ENCODE measurements at places on chromosomes 11 and 22. TPM values are rescaled to one million over a fixed set of nuclear protein-coding genes. Genes with fewer than 3 reads are reported as not detected.

DNA sequence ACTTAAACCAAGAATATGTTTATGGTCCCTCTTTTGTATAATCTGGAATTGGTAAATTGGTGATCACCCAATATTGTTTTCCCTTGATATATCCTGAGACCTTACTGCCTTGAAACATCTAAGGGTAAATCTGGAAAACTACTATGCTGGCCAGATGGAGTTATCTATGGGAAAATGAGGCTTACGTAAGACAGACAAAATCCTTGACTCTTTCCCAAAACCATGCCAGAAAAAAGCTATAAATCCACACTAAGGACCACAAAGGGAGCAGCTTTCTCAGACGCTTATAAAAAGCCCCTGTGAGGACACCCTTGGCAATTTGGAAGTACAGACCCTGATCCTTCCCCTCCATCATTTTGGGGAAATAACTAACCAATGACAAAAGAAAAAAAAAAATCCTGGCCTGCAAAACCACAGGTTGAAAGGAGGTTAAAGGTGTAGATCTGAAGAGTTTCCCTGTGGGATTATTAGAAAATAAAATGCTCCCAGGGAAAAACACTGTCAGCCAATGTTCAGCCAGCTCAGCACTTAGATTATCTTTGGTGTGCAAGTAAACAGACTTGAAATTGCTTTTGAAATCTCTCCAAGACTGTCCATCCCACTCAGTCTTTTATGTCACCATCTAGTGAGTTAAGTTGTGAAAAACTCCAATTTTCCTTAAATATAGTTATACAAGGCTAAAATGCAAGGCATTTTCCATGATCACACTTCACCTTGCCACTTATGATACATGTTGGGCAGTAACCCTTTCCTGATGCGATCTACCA, 6.6 kb upstream of the AMBRA1 start:
- DNase-seq = no peak

- no peak for DNase-seq
These were observed 1.4 kb downstream of the NUP98 start for GRCh38 chr11:3796002-3796311.

DNA sequence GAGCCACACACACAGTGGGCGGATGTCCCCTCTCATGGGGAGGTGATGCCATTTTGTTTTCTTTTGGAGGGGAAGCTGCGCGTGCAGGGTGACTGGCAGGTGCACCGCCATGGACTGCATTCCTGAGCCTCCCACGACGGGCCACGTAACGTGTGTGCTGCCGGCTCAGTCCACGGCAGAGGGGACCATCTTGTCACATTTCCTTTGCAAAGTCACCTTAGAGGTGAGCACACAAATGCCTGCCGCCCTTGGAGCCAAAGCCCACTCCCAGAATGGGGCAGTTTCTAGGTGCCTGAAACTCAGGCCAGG, 262.5 kb downstream of the CTTN start:
- DNase-seq = no peak

DNA sequence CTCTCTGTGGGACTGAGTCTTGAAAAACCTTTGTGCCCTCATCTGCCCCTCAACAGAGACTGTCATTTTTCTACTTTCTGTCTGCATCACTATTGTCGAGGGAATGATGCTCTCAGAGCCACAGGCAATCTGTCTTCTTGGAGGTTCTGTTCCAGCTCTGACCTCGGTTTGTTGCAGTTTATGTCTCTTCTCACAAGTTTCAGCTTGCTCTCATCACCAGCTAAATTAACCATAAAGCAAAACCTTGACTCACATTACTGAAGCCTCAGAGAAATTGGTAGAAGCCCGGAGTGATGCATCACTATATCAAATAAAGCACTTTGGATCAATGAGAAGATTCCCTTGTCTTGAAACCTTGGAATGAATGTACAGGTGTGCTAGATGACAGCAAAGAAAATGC, 60.6 kb upstream of the BLID start:
- no peak for DNase-seq

IL17REL gene
- total RNA-seq = not detected

DNA sequence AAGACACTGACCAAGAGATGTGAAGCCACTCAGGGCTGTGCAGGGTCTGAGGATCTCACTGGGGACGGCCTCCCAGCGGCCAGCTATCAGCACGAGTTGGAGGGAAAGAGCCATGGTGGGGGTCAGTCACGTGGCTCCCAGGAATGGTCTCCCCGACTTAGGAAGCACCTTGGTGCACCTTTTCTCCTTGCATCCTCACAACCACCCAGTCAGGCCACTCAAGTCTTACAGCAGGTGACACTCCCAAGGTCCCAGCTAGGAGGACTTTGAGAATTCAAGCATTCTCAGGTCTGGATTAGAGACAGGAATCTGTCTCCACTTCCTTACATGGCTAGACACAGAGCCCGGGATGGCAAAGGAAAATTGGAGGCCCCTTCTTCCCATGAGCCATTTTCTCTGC, 2.7 kb downstream of the RNASEH2C start:
- no peak for DNase-seq

GRCh38 chr11:59671471-59671870, 2.6 kb upstream of the PATL1 start:
- DNase-seq = no peak

- no peak for DNase-seq
These were observed 189.7 kb downstream of the GUCY1A2 start for GRCh38 chr11:106828576-106828975.

DNA sequence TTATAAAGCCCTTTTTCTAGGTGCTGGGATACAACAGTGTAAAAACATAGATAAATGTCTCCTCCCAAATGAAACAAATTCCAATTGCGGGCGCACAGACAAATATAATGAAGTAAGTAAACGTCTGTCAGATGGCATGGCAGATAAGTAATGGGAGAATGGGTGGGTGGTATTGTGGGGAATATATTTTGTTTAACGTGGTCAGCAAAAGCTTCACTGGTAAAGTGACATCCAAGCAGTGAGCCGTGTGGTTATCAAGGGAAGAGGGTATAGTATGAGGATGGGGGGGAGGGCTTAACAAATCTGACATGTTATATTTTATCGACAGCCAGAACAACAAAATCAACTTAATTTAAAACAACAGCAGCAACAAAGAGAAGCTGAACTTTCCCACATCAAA, 1.2 kb downstream of the SVIP start:
- no peak for DNase-seq

AIFM3 gene
- total RNA-seq = 3.9 TPM

DNA sequence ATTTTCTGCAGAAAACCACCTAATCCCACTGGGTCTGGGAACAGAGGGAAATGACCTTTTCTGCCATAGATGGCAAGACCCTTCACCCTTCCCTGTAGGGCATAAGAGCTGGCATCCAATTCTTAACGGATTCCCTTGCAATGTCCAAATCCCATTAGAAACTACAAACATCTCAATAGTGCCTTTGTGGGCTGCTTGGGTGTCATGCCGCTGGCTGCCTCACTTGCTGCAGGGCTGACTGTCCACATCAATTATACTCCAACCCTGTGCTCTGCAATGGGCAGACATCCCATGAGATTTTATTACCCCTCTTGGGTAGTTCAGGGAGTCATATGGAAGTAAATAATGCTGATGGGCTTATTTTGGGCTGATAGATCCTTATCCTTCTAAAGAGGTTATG, 7.3 kb downstream of the GRAP2 start:
- peak; percentile 81 for DNase-seq

DNA sequence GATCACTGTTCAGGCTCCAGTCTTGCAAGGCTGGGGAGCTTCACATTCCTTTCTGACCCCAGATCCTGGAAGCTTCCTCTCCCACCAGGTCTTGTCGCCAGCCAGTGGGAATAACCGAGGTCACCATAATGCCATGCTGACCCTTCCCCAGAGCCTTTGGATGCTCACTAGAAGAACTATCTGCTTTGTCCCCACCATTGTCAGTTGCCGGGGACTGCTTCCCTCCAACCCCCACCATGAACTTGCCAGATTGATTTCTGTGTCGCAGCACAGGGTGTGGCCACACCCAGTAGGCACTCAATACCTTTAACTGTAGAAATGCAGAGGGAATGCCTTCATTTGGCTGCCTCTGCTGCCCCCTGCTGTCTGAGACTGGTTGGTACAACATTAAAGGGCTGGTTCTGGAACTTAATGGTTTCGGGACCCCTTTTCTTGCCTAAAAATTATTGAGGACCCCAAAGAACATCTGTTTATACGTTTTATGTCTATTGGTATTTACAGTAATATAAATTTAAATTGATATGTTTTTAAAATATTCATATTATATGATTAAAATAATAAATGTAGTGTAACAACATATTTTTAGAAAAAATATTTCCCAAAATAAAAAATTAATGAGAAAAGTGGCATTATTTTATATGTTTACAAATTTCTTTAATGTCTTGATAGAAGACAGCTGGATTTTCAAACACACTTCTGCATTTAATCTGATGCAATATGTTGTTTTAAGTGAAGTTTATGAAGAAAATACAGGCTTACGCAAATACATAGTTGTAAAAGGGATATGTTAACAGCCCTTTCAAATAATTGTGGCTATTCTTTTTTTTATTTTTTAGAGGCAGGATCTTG, 6.7 kb upstream of the GDPD5 start:
- DNase-seq = peak; percentile 88

DNA sequence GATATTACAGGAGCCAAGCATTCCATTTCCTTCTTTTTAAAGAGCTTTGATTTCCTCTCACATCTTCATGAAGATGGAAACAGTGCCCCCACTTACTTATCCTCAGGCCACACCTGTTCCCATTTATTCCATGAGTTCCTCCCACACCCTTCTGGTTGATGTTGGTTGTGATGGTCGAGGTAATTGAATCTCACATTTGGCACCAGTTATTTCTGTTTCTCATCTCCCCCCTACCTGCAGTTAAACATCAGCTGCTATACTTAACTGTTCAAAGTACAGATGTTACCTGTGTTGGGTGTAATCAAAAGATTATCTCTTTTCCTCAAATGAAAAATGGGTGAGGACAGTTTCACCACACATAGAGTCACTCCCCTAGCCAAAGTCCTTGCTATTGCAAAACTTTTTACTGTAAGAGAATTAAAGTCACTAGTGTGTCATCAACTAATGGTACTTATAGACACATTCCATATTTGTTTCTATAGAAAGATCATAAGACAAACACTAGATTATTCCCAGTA, 1.9 kb downstream of the TMEM45B start:
- no peak for DNase-seq

- peak; percentile 19 for DNase-seq
These were observed 1.5 kb downstream of the UFD1 start for GRCh38 chr22:19477321-19478044.

LINC01488 gene
- total RNA-seq = 3.6 TPM

DNA sequence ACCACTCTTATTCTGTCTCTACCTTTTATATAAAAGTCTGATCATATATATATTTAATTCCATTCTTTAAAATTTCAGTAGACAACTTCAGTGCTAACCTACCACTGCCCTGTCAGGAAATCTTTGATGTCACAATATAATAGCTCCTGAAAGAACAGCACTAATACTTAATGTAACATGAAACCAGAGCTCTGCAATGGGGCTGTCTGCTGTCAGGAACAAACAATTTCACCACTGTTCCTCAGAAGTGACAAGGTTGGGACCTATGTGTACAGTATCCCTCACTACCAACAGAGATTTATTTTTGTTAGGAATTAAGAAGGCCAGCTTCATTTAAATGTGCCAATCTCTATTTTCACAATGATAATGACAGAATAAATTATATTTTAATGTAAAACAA, 165.5 kb upstream of the C11orf58 start:
- peak; percentile 68 for DNase-seq

- DNase-seq = peak; percentile 62
These were observed 128.3 kb downstream of the TEAD1 start for GRCh38 chr11:12802418-12803085.

DNA sequence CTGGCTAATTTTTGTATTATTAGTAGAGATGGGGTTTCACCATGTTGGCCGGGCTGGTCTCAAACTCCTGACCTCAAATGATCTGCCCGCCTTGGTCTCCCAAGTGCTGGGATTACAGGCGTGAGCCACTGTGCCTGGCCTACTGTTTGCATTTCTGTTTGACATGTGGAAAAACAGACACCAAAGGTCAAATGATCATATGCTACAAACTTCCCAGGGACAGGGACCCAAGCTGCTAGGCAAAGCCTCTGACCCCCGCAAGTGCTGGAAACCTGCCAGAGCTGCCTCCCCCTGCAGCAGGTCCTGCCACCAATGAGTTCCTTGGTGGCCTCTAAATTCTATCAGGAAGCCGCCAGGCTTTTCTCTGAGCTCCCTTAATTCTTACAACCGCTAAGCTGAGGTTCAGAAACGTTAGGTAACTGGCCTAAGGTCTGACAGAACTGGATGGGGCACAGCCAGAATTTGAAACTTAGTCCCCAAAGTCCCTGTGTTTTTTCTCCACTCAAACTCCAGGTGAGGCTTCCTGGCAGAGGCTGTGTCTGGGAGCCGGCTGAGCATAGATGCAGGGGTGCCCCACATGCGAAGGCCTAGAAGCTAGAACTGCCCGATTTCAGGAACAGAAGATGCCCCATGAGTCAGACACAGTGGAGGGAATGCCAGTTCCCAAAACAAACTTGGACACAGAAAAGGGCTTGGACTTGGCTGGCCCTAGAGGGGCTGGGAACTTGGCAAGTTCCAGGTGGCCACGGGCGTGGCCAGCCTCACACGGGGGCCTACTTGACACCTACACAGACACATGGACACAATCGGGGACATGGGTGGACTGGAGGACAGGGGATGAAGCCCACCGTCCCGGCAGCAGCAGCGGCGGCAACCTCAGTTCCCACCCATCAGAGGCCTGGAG, 7.4 kb downstream of the CSNK1E start:
- DNase-seq = no peak

DNA sequence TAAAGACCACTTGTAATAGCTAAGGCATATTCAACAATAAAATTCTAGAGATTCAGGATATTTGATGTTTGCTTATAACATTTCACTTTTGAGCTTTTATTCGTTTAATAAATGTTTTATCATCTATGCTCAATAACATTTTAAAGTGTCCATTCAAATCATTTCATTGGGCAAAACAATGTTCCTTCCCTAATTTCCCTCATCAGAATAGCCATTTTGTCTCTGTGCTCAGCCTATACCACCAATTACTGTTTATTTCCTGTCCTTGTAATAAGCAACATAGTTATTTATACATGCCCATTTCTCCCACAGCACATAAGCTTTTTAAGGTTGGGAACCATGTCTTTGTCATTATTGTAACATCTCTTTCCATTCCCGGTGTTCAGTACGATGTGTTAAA, 1.3 kb upstream of the SC5D start:
- DNase-seq = no peak

GRCh38 chr22:30921108-30921507, 47.5 kb downstream of the MORC2 start:
- no peak for DNase-seq

DNA sequence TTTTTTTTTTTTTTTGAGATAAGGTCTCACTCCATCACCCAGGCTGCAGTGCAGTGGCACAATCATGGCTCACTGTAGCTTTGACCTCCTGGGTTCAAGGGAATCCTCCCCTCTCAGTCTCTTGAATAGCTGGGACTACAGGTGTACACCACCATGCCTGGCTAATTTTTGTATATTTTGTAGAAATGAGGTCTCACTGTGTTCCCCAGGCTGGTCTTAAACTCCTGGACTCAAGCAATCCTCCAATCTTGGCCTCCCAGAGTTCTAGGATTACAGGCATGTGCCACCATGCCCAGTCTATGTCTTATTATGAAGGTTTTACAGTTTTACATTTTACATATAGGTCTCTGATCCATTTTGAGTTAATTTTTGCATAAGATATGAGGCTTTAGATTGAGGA, 20.4 kb upstream of the MAPK1 start:
- DNase-seq = no peak

All from SK-MEL-5 (cell line).